ENCODE measurements at places on chromosomes 4 and X. TPM values are rescaled to one million over a fixed set of nuclear protein-coding genes. Genes with fewer than 3 reads are reported as not detected.

VEGFD gene
- not detected for total RNA-seq

DNA sequence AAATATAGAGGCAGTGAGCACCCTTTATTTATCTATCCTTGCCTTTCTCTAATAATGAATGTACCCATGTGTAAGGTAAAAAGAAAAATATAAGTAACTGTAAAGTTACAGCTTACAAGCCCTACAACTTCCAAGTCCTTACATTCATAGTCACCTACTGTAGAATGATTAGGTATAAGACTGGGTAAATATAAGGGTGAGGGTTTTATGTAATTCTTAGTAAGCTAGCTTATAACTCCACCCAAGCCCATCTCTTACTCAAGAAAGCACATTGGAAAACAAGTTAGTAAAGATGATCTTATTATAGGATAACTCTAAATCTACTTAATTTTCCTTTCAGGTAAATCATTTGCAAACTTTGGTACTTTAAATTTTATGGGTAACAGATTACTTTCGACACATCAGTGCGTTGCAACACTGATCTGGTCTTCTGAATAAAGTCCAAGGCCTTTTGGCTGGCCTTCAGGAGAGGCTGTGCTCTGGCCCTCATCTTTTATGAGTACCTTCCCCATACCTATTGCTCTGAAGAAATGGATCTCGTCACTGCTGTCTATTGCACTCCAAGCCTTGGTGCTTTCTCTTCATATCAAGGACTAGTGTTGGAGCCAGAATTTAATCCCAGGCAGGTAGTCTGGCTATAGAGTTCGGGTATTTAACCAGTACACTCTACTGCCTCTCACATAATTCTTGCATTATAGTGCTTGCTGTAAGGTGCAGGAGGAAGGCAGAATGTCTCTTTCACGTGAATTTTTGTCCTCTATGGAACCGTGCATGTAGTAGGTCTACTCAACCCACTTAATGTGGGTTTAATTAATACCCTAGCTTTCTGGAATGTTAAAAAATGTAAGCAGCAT, 443.6 kb upstream of the AR start:
- DNase-seq, result no peak

CTAG1B gene
- not detected for total RNA-seq

IQCM gene
- total RNA-seq, result not detected

FAM133A gene
- total RNA-seq, result not detected

NPY5R gene
- total RNA-seq, result not detected

NLGN4X gene
- not detected for total RNA-seq

GYPA gene
- not detected for total RNA-seq

PLXNA3 gene
- 128 TPM for total RNA-seq

DNA sequence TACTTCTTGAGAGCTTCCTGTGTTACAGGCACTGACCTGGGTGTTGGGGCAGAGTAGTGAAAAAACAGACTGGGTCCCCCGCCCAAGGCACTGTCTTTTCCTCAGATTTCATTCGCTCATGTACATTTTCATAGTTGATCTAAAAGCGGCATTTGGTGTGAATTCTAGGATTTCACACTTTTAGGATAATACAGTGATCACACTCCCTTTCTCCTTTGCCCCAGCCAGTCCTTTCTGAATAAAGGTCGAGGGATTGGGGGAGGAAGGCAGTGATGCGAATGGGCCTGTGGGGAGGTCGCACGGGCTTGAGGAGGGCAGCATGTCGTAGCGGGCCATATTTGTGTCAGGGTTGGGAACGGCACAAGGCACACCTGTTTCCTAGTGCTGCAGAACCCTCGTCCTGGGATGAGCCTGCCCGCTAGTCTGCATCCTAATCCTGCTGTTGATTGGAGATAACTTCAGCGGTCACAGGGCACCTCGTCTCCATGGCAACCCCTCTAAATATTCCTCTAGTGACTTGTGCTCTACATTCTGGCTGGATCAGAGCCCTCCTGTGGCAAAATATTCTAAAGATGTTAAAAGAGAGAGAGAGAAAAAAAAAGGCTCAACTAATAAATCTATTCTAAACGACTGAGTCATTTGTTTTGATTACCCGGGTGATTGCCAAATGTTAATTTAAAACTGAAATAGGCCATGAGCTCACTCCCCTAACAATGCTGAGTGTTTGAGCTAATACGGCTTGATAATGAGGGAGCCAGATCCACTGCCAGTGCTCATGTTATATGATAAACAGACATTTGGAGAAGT, 21.8 kb downstream of the FHL1 start:
- no peak for DNase-seq

- DNase-seq, result no peak
Observed at GRCh38 chr4:68732653-68733466, 62.4 kb upstream of the UGT2B15 start.

DNA sequence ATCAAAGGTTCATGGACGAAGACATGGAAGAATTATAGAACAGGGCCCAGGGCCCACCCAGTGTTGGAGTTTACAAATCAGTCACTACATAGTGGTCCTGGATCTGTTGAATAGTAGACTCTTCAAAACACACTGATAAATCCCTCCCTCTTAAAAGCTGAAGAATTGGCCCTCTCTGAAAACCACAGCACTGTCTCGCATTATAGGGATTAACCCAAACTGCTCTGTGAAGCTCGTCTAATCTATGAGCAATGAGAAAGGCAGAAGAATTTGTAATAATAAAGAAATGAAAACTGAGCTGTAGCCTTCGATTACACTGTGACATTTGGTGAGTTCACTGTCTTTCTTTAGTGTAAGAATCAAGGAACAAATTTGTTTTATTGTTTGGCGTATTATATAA, 92.5 kb upstream of the ZFP42 start:
- no peak for DNase-seq

All from Panc1 (cell line).